Urinary bladder (tissue), 4 donors: ENCODE measurements at places on chromosomes 12 and 14.

- peak; percentile 11 for DNase-seq
These were observed 1205.3 kb downstream of the GALC start for GRCh38 chr14:86787717-86788116.

- DNase-seq: no peak
These were observed 13.2 kb upstream of the ITPK1 start for GRCh38 chr14:93128725-93129459.

- DNase-seq: no peak
These were observed 48.8 kb downstream of the KCNJ8 start for GRCh38 chr12:21725731-21726130.

GRCh38 chr12:108696111-108696995 is 35.0 kb downstream of the CORO1C start:
- DNase-seq: peak; percentile 40

DNA sequence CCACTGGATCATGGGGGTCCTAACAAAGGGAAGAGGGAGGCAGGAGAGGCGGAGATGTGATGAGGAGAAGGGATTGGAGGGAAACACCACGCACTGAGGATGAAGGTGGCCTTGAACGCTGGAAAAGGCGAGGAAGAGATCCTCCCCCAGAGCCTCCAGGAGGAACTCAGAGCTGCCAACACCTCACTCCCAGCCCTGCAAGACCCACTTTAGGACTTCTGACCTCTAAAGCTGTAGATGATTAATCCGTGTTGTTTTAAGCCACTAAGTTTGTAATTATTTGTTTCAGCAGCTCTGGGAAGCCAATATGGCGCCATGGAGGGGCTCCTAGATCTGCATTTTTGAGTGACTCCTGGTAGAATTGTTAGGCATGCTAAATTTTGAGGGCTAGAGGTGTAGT is 74.6 kb upstream of the CEP83 start:
- no peak for DNase-seq

DNA sequence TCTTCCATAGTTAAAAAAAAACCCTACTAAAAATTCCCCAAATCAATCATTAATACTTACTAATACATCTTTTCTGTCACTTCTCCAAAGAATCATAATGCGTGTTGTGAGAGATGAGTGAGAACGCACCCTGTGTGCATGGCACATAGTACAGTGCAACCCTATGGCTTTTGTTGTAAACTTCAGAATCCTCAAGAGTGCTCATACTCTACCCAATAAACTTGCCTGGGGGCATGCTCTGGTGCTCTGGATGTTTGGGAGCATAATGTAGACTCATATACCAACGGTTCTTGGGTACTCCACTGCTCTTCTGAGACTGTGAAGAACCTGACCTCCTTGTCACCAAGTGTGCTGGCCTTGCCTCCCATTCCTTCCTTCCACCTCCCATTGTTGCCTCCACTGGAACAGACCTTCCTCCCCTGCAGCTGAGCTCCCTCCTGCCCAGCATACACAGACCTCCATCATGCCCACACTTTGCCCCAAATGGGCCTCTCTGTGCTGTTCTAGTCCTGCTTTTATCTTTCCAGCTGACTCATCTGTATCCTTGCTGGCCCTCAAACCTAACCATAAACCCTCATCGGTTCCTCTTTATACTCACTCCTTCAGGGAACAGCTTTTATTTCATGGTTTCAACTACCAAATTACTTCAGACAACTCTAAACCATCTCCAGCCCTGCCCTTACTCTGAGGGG is 8.9 kb downstream of the DCP1B start:
- no peak for DNase-seq

- peak; percentile 46 for DNase-seq
These were observed 31.8 kb upstream of the OR10A7 start for GRCh38 chr12:55188974-55189556.

DNA sequence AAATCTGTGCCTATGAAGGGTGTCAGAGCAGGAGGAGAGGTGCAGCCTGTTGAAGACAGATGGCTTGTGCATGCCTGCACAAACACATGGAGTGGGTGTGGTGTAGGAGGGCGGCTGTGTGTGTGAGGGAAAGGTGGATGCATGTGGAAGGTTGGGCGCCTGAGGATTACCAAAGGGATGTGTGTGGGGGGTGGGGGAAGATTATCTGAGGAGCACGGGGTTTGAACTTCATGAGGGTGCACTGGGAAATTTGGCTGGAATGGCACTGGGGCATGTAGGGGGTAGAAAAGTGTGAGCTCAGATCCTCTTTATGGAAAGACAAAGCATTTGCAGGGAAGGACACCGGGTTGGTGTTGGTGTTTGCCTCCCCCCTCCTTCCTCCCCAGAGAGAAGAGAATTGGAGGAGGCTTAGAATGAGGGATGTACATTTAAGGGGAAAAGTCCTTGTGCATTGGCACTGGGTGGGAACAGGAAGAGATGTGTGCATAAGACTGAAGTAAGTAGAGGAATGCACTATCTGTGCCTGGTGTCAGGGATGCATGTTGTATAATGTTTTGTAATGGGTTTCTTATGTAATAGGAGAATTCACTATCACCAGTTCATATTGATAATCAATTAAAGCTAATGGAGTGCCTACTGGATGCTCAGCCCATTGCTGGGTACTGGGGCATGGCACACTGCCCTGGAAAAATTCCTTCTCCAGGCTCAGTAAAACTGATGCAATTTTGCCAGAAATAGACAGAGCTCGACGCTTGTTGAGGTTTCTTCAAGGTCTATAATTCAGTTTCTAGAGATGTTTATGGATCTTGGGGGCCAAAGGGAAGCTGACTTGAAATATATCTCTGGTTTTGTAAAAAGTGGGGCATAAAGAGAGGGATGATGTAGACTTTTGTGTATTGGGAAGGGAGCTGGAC is 3.0 kb downstream of the NTF3 start:
- no peak for DNase-seq

GRCh38 chr14:65321370-65321875 is 91.1 kb upstream of the FUT8 start:
- no peak for DNase-seq
